Upper lobe of left lung (tissue), 6 donors: ENCODE measurements at places on chromosomes 7 and 10. TPM values are rescaled to one million over a fixed set of nuclear protein-coding genes. Genes with fewer than 3 reads are reported as not detected.

DGKB gene
- total RNA-seq, result not detected

DNA sequence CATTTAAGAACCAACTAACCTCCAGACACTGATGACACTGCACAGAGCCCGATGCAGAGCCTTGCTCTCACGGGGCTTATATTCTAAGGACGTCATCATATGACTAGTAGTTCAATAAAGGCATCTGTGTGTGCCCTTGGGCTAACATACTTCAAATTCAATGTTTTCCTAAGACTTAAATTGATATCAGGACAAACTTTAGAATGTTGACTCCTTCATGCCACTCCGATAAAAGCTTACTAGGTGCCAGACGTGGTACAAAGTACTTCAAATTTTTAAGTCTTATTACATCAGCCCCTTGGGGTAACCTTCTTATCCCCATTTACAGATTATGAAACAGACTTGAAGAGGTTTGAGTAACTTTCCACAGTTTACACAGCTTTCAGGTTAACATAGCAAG, 191.1 kb upstream of the PLXNA4 start:
- no peak for DNase-seq

DNA sequence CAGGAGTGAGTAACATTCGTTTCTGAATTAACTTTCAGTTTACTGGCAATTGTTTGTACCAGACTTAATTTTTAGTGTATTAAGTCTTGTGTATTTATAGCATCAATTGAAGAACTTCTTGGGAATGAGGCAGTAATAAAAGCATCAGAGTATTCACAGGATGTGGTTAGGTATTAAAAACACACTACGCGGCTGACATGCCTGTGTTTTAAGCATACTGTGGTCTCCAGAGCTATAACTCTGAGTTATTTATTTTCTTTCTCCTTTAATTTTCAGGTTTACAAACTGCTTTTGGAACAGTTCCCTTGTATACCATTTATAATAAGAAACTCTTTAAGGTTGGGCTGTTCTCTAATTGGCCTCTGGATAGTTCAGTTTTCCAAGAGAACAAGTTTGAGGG, 626.1 kb upstream of the NRG3 start:
- no peak for DNase-seq

DNA sequence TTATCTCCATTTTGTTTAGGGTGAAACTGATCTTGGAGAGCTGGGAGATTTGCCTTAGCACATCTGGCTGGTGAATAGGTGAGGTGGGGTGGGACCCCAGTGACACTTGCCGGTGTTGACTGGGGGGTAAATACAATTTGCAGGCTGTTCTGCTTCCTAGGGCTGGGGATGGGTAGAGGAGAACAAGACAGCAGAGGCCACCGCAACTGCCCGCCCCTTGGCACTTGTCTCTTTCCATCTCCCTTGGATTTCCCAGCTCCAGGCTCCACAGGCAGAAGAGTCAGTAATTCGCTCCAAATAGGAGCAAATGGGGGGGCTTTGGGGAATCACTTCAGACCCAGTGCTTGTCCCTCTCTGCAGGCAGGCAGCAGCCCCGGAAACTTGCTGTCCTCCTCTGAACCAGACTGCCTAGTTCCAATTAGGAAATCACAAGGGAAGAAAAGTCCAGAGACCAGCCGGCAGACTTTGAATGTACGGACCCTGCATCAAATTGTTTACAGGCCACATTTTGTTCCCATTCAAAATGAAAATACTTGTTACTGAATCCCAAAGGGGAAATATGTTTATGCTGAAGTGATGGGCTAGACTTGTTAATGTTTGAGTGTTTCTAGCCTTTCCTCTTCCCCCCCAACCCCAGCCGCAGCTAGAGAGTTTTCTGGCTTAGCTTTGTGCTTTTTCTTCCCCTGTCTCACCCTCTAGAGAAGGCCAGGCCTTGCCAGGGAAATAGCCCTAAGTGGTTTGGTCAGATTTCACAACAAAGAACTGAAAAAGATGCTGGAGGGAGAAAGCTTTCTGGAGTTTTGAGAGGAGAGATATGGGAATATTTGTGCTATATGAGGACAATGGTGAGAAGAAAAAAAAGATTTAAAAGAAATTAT, 10.0 kb upstream of the INPP5F start:
- no peak for DNase-seq

- no peak for DNase-seq
Measured at GRCh38 chr7:2224491-2224928, 8.2 kb downstream of the MAD1L1 start.

DNA sequence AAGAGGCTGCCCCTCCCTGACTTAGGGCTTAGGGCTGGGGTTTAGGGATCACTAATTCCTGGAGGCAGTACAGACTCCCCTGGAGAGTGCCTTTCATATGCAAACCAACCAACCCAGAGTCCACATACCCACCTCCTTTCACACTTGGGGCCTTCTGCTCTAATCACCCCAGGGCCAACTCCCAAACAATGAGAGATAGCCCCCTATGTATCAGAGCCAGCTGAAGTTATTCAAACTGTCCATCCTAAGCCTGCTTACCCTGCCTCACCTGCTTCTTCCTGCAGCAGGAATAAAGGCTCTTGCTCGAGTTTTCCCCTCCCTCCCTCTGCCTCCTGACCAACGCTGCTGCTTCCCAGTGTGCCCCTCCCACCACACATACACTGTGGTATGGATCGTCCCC, 51.8 kb upstream of the SLC35G1 start:
- no peak for DNase-seq

- no peak for DNase-seq
Measured at GRCh38 chr7:31416381-31416870, 75.9 kb upstream of the NEUROD6 start.

DNA sequence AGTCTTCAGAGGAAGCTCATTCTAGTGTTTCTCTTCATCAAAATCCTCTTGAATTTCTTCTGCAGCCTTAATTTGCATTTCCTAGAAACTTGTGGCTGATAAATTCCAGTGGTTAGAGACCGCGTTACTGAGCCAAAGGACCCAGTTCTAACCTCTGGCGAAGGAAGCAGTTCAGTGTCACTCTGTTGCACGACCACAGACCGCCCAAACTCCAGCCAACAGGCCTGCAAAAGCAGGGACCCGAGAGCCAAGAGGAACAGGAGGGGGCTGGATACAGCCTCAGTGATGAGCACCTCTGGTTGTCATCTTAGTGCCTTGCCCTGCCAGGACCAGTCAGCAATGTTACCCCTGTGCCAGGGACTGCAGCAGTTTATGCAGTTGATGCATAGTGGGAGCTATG, 70.0 kb downstream of the AFAP1L2 start:
- no peak for DNase-seq

DNA sequence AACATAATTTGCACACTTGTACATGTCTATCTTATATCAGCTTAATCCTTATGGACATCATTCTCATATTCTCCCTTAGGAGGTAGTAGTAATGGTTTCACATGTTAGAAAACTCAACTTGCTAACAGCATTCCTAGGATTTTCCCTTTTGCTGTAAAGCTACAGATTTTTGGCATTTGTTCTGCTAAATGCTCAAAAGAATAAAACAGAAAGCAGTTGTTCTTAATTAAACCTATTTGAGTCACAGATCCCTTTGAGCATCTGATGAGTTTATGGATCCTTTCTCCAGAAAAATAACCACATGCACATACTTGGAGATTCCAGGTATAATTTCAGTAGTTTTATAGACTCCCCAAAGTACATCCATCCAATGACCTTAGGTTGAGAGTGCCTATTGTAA, 122.9 kb upstream of the BET1 start:
- no peak for DNase-seq

- no peak for DNase-seq
Measured at GRCh38 chr10:9824631-9825071, 1193.0 kb upstream of the CELF2 start.

- no peak for DNase-seq
Measured at GRCh38 chr10:79001082-79001885, 67.5 kb upstream of the ZMIZ1 start.
